C1 segment of cervical spinal cord (tissue), 14 donors: ENCODE measurements at places on chromosomes 2 and 18.

DNA sequence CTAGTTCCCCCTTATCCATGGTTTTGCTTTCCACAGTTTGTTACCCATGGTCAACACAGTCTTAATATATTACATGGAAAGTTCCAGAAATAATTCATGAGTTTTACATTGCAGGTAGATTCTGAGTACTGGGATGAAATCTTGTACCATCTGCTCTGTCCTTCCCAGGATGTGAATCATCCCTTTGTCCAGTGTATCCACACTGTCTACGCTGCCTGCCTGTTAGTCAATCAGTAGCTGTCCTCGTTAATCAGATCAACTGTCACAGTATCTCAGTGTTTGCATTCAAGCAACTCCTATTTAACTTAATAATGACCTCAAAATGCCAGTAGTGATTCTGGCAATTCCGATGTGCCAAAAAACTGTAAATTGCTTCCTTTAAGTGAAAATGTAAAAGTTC, 76.3 kb downstream of the DYNC1I2 start:
- no peak for DNase-seq

- DNase-seq = no peak
These were observed 280.3 kb upstream of the HS6ST1 start for GRCh38 chr2:128598862-128599441.

DNA sequence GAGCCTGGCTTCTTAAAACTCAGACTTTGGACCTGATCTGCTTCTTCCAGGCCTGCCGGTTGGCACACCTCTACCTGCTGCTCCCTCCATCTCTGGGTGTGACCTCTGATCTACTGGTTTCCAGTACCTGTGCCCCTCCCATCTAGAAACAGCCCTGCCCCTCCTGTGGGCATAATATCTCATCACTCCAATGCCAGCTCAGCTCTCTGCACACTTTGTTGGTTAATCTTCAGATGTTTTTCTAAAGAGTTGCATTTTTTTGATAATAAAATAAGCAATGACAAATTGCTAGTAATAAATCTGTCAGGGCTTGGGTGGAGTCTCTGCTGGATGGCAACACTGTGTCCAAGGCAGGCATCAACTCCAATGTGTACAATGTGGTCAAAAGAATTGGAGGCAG, 89.6 kb upstream of the PPP1CB start:
- DNase-seq = no peak

DNA sequence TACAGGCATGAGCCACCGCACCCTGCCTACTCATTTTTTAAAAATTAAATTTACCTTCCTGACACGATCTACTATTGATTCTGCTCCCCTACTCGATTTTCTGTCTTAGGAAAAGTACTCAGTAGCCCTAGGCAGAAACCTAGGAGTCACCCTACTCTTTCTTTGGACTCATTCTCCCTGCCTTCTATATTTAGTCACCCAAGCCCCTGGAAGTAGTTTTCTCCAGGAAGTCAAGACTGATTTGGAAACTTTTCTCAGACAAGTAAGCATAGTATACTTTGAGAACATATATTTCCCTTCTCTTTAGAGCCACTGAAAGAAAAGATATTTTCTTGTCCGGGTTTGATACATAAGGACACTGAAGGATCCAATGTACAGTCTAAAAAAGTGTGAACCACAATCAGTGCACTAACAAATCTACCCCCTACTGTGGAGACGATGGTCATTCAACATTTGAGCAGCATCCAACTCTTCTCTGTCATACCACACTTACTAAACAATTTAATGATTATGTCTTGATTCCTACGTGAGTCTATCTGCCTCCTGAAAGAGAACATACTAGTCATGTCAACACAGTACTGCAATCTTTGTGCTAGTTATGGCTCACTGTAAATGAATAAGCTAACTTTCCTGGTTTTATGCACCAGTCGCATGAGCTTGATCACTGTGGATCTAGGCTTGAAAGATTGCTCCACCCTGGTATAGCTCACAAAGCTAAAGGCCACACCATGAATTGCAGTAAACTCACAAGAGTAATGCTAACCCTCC, 19.8 kb downstream of the YWHAQ start:
- no peak for DNase-seq

DNA sequence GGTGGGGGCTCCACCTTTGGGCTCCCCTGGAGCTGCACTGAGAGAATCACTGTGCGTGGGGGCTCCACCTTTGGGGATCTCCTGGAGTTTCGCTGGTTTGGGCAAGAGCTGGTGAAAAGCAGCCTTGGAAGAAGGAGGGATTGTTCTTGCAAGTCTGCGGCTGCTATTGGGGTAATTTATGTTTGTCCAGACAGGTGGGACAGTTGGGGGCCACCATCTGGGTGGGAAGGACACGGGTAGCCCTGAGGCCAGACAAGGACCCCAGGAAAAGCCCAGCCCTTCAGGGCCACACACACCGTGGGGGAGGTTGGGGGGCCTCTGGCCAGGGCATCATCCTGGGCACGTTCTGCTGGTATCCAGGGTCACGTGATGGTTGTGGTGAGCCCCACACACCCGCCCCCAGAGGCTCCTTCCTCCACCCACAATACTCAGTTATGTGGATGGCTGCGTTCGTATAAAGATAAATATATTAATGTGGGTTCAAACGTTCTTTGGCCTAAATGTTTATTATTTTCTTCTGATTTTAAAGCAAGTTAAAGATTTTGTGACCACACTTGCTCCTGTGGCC, 47.7 kb downstream of the TPO start:
- no peak for DNase-seq

DNA sequence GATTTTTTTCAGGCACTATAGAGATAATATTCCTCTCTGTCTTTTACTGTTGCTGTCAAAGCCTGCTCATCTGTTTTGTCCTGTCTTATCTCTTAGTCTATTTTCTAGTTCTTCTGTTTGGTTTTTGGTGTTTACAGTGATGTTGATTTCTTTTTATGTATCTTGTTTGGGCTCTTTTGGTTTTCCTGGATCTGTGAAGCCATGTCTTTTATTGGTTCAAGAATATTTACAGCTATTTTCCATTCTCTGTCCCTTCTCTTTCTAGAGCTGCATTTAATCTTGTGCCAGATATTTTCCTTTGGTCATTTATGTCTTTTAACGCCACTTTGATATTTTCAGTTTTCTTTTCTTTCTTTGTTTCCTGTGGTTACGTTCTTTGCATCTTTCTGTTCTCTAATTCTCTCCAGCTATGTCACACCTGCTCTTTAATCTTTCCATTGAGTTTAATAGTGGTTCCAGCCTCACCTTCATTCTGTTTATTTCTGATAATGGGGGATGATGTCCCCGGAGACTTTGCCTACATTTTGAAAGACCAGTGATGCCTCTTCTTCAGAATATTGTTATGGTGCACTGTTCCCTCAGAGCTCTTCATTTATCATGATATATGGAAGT, 32.0 kb downstream of the SMCHD1 start:
- no peak for DNase-seq

- no peak for DNase-seq
These were observed 35.7 kb downstream of the ZNF516 start for GRCh38 chr18:76459312-76459686.

DNA sequence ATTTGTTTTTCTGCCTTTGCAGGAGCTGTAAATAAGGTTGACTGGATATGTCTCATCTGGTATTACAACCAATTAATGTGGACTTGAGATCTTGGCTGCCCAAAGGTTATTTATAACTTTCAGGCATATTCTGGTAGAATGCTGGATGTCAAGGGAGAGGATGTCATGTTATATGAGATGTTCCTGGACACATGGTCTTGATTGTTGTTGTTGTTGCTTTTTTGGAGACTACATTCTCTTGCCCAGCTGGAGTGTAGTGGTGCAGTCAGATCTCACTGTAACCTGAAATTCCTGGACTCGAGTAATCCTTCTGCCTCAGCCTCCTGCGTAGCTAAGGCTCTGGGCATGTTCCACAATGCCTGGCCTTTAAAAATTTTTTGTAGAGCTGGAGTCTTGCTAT, 83.3 kb downstream of the LCLAT1 start:
- no peak for DNase-seq

DNA sequence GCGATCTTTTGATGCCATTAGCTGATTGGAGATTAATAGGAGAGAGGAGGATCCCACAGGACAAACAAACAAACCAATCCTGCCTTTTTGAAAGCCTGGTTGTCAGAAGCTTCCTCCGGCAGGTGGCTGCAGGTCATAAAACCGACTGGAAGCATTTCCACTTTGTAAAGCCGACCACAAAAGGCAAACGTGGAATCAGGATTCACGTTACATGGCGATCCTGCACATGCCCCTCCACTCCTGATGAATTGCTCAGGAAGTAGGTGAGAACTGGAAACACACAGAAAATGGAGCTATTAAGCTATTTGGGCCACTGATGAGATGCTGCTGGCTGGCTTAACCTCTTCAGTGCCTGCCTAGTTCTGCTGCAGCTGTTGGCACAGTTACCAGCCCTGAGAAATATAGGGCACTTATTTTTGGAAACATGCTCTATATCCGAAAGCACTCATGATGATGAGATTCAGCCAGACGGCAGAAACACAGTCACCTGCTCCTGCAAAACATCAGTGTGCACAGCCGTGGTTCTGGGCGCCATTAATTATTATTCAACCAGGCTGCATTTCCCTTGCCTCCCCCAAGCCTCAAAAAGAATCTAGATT, 110.3 kb upstream of the ST6GAL2 start:
- DNase-seq = no peak

DNA sequence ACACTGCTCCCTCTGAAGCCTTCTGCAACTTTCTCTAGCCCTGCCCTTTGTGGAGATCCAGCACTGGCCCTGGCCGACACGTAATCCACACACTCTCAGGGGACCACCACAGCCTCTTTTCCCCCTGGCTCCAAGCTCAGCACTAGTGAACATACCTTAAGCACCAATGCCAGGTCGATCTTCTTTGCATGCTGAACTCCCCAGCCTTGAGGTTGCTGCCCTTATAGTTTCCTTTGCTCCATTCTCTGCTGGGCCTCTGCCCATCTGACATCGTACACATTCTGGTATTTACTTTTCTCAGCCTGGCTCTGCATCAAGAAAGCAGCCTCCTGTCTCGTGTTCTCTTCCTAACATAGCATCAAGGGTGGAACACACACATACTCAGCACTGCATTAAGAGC, 361.5 kb downstream of the LPIN1 start:
- no peak for DNase-seq

- no peak for DNase-seq
These were observed 87.6 kb downstream of the ZBTB7C start for GRCh38 chr18:48321536-48321935.

DNA sequence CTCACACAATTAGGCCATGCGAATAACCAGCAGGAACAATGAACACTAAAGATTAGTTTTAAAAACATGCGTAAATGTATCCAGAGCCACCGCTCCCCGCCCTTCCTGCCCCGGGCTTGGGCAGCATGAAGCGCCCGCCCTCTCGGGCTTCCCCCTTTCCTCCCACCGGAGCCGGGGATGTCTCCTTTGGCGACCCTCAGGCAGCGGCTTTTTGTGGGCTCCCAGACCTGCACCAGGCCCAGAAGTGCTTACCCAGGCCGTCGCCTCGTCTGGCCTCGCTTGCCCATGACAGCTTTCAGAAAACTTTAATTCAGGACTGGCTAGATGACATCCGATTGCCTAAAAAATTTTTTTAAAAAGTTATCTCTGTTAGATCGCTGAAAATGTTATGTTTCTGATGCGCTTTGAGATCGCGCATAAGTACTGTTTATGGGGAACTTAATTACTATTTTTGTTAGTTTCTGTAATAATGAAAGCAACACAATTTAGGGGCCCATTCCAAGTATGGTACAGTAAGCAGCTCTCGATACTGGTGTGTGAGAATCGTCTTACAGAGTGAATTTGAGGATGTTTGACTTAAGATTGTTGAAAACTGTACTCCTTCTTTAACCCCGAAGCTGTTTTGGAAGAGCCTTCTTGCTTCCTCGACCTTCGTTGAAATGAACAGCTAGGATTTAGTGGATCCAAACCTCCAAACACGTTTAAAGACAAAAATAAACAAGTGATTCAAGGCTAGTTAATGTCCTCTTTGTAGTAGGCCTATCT, 1.1 kb downstream of the MAP3K20 start:
- peak; percentile 53 for DNase-seq

DNA sequence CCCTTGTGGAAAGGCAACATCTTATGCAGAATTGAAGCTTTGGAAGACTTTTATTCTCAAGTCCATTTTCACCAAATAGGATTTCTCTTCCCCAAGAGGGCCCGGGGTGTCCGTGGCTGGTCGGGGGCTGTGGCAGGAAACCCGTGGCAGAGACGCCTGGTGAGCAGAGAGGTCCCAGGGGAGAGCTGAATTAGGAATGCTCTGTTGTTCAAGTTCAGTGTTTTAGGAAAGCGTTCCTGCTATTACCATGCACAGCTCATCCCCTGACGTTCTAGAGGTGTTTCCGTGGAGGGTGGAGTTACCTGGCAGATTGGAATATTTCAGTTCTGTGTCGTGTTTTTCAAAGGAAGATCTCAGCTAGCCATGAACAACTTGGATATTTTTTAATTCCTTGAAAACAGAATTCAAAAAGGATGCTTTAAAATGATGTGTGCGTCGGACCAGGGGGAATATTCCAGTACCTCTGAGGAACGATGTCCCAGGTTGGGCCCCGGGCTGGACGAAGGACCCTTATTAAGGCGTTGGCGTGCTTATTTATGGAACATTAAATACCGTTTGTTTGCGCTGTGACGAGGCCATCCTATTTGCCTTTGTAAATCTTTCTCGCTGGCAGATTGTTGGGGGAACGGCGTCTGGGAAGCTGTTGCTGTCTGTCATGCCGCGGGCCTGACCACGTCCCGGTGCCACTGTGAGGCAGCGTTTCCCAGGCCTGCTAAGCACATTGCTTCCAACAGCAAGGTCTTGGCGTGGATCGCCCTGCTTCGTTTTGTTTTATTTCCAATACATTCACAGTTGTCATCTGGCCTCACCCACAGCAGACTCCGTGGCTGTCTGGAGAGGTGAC, 8.2 kb downstream of the NFATC1 start:
- no peak for DNase-seq
